ENCODE measurements at places on chromosomes 4 and X.

DNA sequence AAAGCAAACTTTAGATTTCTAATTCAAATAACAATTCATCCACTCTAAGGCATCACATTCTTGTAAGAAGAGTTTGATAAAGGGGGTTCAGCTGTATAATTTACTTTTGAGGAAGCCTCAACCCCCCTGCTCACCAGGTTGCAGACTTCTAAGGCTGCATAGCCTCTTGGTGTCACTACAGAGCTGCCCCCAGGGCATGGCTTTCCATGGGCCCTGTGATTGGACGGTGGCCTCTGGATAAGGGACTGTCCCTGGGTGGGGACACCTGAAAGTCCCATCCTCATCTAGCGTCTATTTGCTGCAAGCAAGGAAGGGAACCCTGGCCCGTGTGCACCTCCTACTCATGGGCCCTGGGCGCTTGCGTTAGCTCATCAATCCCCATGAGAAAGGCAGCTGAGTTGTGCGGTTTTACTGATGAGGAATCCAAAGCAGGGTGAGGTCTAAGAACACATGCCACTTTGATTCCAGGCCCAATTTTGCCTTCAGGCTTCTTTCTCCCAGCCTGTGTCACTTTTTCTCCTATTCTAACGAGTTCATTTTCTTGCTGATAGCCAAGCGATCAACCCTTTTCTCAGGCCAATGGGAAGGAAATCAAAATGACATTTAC is 51.8 kb downstream of the SCML1 start:
- DNase-seq = no peak

- DNase-seq = no peak
Observed at GRCh38 chr4:188332265-188332664, 193.0 kb downstream of the TRIML1 start.

DNA sequence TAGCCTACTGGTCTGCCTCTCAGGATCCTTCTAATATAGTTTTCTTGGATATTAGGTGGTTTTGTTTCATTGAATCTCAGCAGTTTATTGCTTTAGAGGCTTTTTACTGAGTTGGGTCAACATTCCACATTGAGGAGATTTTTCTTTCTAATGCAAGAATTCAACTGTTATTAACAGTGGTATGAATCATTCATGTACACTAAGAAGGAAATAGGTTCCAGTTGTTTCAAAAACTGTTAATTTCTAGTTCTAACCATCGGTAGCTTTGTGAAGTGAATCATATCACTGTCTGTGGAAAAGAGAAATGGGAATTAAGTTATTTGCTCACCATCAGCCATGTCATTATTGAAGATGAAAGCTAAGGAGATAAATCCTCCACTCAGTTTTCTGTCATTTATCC is 331.5 kb downstream of the RPA4 start:
- DNase-seq = no peak

GRCh38 chrX:15816438-15816809 is 26.1 kb downstream of the ZRSR2 start:
- no peak for DNase-seq

DNA sequence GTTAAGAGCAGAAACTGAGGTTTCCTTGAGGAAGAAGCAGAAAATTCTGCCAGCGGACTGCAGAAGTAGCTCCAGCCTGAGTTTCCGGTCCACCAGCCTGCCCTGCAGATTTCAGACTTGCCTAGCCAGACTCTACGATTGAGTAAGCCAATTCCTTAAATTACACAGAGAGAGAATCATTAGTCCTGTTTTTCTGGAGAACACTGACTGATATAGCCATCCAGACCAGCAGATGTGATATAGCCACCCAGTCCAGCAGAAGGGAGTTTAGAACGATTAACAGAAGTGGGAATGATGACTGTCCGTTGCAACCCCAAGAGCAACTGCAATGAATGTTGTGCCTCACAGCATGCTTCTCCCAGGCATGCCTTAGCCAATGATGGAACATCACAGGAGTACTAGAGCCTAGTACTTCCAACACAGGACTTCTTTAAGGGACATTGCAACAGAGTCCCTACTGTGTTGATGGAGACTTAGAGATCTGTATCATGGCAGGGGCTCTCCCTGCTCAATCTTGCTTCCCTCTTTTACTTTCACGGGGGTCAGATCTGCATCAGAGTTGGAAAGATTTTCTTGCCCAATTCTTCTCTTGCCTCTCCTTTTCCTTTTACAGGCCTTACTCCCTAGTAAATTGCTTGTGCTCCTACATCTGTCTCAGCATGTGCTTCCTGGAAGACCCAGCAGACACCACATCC is 264.6 kb upstream of the CLNK start:
- no peak for DNase-seq

DNA sequence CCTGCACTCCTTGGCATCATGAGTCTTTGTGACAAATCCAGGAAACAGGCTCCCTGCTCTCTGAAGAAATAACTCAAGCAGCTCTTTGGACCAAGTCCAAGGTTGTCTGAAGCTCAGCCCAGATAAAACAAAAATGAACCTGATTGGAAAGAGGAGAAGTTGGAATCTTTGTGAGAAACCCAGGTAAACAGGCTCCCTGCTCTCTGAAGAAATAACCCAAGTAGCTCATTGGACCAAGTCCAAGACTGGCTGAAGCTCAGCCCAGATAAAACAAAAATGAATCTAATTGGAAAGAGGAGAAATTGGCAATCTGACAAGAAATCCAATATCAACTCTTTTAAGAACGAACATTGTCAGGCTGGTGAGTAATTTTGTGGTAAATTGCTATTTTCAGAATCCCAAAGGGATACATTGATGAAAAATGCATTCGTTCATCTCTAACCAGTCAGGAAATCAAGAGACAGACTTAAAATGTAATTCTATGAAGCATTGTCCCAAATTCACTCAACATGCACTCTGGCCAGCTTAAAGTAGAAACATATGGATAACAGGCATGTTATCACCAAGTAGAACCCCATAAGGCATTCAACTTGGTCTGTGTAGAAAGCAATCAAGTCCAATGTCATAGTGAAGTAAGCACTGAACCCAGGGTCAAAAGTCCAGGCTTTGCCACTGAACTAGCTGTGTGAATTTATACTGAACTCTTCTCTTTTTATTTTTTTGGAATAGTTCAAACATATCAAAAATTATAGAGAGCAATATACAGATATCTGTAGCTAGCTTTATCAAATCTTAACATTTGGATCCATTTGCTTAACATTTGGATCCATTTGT is 16.8 kb upstream of the NFXL1 start:
- no peak for DNase-seq

DNA sequence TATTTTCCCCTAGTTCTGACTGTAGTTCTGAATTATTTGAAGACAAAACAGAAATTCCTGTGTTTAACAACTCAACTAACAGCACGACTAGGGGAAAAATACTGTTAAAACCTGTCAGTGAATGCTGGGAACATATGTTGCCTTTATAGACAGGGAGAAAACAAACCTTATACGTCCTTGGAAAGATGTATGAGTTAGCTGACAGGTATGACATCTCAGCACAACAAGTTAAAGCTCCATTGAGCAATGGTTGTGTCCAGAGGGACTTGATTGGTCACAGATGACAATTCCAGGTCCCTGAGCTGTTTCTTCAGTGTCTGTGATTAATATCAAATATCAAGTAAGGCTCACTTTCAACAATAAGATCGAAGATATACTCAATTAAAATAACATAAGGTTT is 58.2 kb upstream of the DDIT4L start:
- DNase-seq = no peak

GRCh38 chr4:1010395-1011021 is 918 bp upstream of the FGFRL1 start:
- DNase-seq = peak; percentile 83

DNA sequence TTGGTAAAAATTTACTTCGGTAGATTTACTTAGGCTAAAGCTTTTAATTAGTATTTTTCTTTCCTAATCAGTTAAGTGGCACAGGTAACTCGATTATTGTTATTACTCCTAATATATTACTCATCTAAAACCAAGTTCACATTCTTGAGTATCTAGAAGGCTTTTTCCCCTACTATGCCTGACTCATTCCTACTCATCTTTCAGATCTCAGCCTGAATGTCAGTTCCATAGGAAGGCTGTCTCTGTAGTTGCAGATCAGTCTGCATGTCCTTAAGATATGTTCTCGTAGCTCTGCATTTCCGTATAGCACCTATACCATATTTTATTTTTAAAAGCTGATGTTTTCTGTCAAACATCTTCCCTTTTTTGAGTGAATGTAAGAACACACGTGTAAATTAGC is 5.9 kb upstream of the FAM184B start:
- no peak for DNase-seq

- no peak for DNase-seq
Observed at GRCh38 chr4:57443787-57444186, 333.6 kb upstream of the IGFBP7 start.

GRCh38 chr4:90317785-90318184 is 190.6 kb downstream of the CCSER1 start:
- DNase-seq = no peak

GRCh38 chr4:99857307-99857706 is 36.9 kb downstream of the LAMTOR3 start:
- no peak for DNase-seq

- DNase-seq = no peak
Observed at GRCh38 chr4:22474636-22475310, 41.1 kb downstream of the ADGRA3 start.
